Activated CD8-positive, alpha-beta memory T cell treated with anti-CD3 and anti-CD28 coated beads for 4 hours (primary cell): ENCODE measurements at places on chromosomes 1 and 21.
A peak's percentile ranks its signal among the peaks of the same experiment; 100 is the strongest.

- DNase-seq: no peak
Observed at GRCh38 chr1:47650205-47650604, 212.4 kb downstream of the FOXD2 start.

DNA sequence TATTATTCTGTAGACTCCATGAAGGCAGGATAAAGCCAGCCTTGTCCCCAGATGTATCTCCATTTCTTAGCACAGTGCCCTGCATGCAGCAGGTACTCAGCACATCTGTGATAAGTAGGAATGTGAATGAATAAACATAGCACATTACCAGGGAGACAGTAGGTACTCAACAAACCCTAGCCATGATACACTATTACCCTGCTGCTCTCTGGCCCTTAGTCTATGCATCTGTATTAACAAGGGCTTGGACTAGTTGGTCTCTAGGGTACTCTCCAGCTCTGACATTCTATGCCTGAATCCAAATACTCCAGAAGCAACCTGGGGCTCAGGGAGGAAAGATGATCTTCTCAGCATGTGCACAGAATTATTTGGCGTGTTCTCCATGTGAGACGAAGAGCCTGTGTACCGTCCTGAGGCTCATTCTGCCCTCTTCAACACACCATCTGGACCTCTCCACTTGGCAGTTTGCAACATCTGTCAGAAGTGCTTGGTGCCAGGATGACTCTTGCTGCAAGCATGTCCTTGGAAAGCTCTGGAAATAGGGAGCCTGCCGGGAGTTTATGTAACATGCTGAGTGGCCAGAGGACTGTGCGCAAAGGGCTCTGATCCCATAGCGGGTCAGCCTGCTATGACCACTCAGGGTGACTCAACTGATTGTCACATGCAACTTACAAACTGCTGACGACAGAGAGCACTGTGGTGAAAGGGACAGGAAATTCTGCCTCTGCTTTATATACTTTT, 228.2 kb upstream of the USP24 start:
- no peak for DNase-seq

GRCh38 chr1:162319493-162320175, 57.0 kb downstream of the SPATA46 start:
- DNase-seq: no peak

GRCh38 chr1:56573311-56573710, 6.1 kb downstream of the PLPP3 start:
- DNase-seq: no peak

- DNase-seq: no peak
Observed at GRCh38 chr1:113542221-113542701, 151.9 kb downstream of the MAGI3 start.

DNA sequence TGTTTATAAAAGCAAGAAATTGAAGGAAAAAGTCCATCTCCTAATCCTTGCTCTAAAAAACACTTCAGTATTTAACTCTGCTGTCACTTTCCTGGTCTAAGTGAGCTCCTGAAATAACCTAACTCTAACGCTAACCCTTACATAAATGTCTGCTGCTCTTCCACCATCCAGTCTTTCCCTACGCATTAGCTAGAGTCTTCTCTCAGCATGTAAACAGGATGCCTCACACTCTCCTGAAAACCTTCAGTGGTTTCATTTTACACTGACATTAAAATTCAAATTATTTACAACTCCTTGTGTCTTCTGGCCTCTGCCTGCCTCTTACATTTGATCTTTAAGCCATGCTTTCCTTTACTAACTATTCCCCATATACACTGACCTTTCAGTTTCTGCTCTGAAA, 697.6 kb upstream of the CXADR start:
- no peak for DNase-seq

DNA sequence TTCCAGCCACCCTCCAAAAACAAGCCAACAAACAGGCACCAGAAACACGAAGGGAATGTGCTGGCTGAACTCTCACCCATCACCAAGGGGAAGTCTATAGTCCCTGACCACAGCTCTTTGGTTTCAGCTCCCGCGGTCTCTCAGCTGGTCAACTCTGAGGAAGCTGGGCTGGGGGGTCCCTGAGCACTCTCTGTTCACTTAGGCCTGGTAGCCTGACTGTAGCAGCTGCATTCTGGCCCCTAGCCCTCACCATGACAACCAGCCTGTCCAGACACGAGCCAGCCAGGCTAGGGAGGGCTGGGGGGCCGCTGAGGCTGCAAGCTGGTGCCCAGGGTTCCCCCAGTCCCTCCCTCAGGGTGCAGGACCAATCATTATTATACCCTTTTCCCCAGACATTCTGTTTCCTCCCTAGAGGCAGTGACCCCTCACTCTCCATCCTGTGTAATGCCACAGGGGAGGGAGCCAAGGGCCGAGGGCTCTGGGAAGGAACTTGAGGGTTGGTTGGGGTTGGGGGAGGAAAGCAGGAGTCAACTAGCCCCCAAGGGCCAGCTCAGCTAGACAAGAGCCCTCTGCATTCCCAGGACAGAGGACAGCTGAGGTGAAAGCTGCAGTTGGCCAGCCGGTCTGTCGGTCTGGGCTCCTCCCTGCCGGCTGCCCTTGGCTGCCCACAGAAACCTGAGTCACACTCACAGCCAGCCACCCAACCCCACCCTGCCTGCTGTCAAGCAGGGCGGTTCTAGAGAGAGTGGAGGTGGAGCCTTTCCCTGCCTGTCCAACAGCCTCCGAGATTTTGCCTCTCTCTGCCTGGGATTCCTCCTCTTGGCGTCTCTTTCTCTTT, 1.2 kb upstream of the TRAPPC3 start:
- DNase-seq: peak; percentile 64
